Right renal cortex interstitium (tissue), 3 donors: ENCODE measurements at places on chromosomes 12 and 14.

DNA sequence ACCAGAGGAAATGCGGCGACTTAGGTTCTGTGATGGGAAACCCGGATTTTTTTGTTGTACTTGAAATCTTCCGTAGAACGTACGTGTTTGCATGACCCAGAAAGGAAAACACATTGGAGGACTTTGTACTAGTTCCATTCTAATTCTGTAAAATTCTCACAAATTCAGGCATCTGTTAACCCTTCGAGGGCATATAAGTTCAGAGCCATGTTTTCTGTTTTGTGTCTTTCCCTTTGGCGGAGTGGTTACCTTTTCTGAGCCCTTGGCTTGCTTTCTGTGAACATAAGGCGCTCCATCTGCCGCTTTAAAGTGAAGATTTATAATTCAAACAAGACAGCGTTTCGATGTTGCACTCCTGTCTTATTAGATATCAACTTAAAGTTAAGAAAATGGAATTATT lies 34.2 kb downstream of the BICD1 start:
- DNase-seq: no peak

DNA sequence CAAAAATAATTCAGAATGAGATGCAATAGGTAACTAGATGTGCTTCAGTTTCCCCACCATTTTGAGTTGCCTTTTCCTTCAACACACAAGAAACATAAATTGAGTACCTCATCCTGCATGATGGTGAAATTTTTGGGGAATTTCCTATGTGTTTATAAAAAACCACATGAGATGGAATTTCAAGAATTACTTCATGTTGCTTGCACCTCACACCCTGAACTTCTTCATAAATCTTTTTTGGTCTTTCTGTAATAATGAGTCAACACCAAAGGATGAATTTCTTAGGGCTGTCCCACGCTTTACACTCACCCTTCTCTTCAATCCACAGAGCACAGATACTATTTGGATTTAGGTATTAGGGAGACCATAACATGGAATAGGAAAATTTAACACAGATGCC lies 22.6 kb upstream of the LUM start:
- DNase-seq: no peak

- no peak for DNase-seq
These were observed 287.3 kb downstream of the BCL11B start for GRCh38 chr14:98984719-98985041.

- DNase-seq: no peak
These were observed 28.8 kb downstream of the PROX2 start for GRCh38 chr14:74846968-74847665.

- no peak for DNase-seq
These were observed 55.9 kb upstream of the SRSF5 start for GRCh38 chr14:69711065-69711464.

GRCh38 chr14:80615831-80616230 lies 325.7 kb downstream of the CEP128 start:
- no peak for DNase-seq

GRCh38 chr14:69354383-69355153 lies 43.5 kb downstream of the ERH start:
- no peak for DNase-seq

DNA sequence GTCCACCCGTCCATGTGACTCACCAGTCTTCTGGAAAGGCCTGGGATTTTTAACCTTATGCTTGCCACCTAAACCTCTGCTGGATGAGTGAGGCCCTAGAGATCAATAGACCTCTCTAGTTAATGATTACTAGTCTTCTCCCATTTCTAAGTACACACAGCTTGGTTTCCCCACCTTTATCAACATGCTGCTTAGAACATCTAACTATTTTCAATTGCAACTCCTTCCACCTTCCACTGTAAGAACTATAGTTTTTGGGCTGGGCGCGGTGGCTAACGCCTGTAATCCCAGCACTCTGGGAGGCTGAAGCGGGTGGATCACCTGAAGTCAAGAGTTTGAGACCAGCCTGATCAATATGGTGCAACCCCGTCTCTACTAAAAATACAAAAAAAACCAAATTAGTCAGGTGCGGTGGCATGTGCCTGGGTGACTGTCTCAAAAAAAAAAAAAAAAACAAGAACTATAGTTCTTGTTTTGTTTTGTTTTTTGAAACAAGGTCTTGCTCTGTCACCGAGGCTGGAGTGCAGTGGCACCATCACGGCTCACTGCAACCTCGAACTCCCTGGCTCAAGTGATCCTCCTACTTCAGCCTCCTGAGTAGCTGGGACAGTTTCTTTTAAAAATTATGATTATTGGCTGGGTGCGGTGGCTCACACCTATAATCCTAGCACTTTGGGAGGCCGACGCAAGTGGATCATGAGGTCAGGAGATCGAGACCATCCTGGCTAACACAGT lies 18.7 kb upstream of the MDM2 start:
- no peak for DNase-seq

DNA sequence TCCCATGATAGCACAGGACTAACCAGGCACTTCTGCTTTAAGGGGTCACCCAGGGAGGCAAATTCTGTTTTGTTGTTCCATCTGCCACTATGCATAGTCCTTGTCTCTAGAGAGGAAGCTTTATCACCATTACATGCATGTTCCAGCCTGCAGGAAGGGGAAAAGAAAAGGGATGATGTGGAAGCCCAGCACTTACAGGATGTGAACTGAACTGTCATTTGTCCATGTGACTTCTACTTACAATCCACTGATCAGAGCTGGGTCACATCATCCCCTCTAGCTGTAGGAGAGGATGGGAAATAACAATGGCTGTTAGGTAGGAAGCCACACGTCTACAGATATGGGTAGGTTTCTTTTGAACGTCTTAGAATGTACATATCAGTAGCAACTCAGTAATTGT lies 203.1 kb downstream of the PTPRO start:
- no peak for DNase-seq

GRCh38 chr14:45757655-45758054 lies 504.7 kb upstream of the MIS18BP1 start:
- DNase-seq: no peak

GRCh38 chr14:70567791-70568190 lies 32.7 kb downstream of the MED6 start:
- DNase-seq: no peak

DNA sequence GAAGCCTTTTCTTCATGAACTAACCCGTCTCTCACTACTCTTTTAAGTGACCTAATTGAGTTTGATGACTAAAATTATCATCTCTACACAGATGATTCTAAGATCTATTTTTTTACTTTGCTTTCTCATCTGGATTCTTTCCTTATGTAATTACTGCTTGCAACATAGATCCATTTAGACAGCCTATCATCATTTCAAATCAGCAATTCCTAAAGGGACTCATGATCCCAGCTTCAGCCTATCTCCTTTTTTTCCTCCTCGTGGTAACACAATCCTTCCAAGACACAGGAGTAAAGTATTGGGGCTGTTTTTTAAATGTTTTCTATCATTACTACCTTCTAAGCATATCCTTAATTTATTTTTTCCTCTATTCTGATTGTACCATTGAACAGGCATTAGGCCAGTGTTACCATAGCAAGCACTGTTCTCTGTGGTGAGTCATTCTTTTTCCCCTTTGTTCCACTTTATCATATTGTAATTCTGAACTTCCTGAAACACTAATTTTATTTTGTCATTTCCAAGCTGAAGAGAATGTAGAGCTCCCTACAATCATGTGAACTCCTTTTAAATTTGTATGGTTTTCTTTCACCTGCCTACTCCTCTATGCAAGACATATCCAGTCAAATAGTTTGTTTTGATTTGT lies 190.4 kb upstream of the FAR2 start:
- no peak for DNase-seq

GRCh38 chr12:126114441-126114840 lies 1049.2 kb downstream of the AACS start:
- no peak for DNase-seq

DNA sequence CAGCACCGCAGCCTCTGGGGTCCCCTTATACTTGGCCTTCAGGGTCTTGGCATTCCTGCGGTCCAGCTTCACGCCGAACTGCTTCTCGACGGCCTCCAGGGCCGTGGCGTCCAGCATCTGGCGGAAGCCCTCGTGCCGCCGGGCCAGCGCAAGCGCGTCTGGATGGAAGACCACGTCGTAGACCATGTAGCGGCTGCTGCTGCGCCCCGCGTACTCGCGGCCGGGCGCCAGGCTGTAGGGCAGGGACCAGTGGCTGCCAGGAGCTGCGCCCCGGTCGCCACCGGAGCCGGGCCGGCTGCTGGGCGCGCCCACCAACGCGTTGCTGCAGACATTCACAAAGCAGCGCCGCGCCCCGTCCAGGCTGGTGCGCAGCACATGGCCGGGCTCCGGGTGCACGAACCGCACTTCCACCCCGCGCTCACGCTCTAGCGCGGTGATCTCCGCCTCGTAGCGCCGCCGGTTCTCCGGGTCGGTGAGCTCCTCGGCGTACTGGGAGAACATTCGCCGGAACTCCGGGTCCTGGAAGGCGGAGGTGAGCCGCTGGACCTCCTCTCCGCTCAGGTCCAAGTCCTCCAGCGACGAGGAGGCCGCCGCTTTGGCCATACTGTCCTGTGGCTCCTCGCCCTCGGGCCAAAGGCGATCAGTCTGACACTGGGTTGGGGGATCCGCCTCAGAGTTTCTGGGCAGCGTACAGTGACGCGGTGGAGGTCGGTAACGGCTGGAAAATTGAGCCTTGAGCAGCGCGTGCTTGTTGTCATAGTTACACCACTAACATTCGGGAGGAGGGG lies at the start of gene DNAAF2:
Gene DNAAF2 (minus strand): TSS at position 698 of the 788 bp plus-strand sequence. CDS start 95 bp downstream, at position 603.
- peak; percentile 74 for DNase-seq

- no peak for DNase-seq
These were observed 21.6 kb upstream of the GOLGA3 start for GRCh38 chr12:132850291-132850690.

- DNase-seq: no peak
These were observed 696 bp upstream of the GPHN start for GRCh38 chr14:66507181-66507721.

GRCh38 chr14:96503306-96503679 lies 1.1 kb downstream of the PAPOLA start:
- DNase-seq: no peak

DNA sequence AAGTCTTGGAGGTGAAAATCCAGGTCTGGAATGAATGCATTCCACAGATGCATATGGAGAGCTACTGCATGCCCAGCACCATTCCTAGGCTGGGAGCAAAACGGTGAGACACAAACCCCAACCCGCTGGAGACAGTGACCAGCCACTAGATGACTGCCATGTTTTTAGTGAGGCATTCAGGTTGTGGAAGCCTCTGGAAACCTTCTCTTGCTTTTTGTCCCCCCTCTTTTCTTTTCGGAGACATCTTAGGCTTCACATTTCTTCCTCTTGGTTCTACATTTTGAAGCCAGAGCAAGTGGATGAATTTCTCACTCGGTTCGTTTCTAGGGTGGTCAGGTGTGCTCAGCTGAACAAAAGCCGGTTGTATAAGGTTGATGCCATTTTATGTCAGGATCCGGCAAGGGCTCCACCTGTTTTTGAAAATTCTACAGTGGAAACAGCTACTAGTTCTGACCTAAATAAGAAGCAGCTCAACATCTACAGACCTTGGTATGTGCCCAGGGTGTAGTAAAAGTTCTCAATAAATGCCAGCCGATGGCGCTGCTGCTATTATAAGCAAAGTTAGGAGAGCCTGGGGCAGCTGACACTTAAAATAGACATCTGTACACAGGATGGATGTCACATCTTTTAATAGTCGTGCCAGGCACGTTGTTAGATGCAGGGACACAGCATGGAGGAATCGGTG lies 1.8 kb upstream of the ZNF839 start:
- DNase-seq: no peak

- DNase-seq: no peak
These were observed 1.7 kb downstream of the LMBR1L start for GRCh38 chr12:49108958-49109404.

DNA sequence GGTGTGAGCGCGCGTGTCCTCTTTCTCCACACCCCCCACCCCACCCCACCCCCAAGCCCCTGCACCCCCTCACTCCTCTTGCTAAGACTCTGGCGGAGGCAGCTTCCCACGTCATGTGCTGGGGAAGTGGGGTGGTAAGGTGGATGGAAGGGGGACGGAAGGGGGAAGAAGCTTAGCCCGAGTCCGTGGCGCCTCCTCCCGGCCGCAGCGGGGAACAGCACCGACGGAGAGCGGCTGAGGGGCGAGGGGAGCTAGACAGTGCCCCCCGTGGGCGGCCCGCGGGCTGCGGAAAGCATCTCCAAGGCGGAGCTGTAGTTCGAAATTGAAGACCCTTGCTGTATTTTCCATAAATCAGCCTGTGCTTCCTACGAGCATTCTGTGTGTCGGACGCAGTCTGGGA lies 588 bp upstream of the GRIN2B start:
- no peak for DNase-seq

GRCh38 chr12:92425165-92425564 lies 277.6 kb upstream of the PLEKHG7 start:
- DNase-seq: no peak

DNA sequence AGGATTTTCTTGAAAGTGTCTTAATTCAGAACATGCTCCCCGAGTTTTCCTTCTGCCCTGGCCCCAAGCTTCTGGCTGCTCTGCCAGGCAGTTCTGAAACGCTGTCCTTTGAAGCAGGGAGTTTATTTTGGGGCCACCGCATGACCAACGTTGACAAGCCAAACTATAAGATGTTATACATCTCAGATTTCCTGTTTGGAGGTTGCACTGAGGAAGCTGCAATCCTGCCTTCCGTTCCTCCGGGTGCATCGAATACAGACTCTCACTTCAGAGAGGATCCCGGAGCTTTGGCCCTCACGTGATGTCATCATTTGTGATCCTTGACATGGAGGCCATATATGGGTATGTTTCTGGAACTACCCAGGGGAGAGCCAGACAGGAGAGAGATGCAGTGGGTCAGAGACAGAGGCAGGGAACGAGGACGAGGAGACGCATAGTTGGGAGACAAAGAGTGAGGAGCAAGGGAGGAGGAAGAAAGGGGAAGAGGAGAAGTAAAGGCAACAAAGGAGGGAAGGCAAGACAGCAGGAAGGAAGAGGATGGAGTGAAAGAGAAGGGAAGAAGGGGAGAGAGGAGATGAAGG lies at the start of gene ASB2:
Gene ASB2 (minus strand): TSS at position 94 of the 581 bp plus-strand sequence. CDS start 12,031 bp downstream, outside the sequence.
- DNase-seq: no peak

DNA sequence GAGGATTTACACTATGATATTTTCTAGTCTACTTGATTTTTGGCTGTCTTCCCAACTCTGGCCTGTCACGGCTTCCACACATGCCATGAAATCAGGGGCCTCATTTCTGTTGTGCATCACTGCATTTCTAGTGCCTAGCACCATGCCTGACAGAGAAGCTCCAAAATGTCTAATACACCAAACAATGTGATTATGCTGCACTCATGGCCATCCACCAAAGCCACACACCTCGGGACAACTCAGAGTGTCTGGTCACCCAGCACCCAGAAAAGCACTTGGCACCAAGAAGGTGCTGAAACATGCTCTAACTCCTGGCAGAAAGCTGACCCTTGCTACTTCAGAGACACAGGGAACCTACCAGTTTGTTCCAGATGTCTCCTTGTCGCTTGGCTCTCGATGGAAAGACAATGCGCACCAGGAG lies 11.3 kb downstream of the GCN1 start:
- no peak for DNase-seq
